ENCODE measurements at places on chromosomes 1 and 21. TPM values are rescaled to one million over a fixed set of nuclear protein-coding genes. Genes with fewer than 3 reads are reported as not detected.

- no peak overlapping the region for H3K27ac ChIP-seq
- H3K27me3 ChIP-seq, result no peaks in the 10 kb centered on the region
- H3K4me3 ChIP-seq, result no peak overlapping the region
Measured at GRCh38 chr1:196723325-196724185, 51.1 kb upstream of the CFHR3 start.

- no peak overlapping the region for H3K4me3 ChIP-seq
- no peak for DNase-seq
- no peaks in the 10 kb centered on the region for H3K36me3 ChIP-seq
- H3K4me1 ChIP-seq, result peaks cover 17% of the 10 kb centered on the region
- H3K27me3 ChIP-seq, result no peaks in the 10 kb centered on the region
Measured at GRCh38 chr1:206742719-206743383, 27.7 kb upstream of the IL19 start.

- no peaks in the 10 kb centered on the region for H3K27me3 ChIP-seq
- H3K36me3 ChIP-seq, result peaks cover 26% of the 10 kb centered on the region
Measured at GRCh38 chr1:53959664-53960250, 13.6 kb downstream of the LRRC42 start.

DNA sequence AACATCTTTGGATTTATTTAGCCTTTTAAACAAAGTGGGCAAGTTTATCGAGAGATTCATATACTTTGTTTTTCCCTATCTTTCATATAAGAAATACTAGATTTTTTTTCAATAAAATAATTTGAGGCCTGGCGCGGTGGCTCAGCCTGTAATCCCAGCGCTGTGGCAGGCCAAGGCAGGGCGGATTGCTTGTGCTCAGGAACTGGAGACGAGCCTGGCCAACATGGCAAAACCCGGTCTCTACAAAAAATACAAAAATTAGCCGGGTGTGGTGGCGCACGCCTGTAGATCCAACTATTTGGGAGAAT, 1.6 kb upstream of the CDC14A start:
- peaks cover 7% of the 10 kb centered on the region for H3K4me1 ChIP-seq
- H3K27ac ChIP-seq, result peak overlapping the region; percentile 97
- no peaks in the 10 kb centered on the region for H3K36me3 ChIP-seq
- peak overlapping the region; percentile 70 for H3K4me3 ChIP-seq
- DNase-seq, result no peak

Gene GJA9
- 0.05 TPM for total RNA-seq

DNA sequence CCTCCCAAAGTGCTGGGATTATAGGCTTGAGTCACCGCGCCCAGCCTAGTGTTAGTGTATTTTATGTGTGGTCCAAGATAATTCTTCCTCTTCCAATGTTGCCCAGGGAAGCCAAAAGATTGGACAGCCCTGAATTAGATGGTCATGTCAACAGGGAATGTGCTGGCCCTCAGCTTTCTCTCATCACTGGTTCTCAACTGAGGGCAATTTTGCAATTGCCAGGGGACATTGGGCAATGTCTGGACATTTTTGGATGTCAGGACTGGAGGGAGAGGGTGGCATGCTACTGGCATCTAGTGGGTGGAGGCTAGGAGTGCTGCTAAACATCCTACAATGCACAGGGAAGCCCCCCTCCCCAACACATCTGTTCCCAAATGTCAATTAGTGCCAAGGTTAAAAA, 95.0 kb downstream of the LAMC2 start:
- no peak overlapping the region for H3K4me3 ChIP-seq
- H3K36me3 ChIP-seq, result no peaks in the 10 kb centered on the region
- no peaks in the 10 kb centered on the region for H3K27me3 ChIP-seq
- no peak overlapping the region for H3K27ac ChIP-seq
- no peaks in the 10 kb centered on the region for H3K4me1 ChIP-seq
- DNase-seq, result no peak

Gene C1QB
- total RNA-seq, result 118 TPM

- H3K4me3 ChIP-seq, result peak within 1 kb of the TSS; percentile 76
- no peaks in the 10 kb centered on the region for H3K36me3 ChIP-seq
- no peak for DNase-seq
- H3K27me3 ChIP-seq, result peaks cover 53% of the 10 kb centered on the region
Measured at GRCh38 chr1:44405031-44405797, at the start of gene RNF220. Gene RNF220 (plus strand): TSS chr1:44405255.

Gene TLCD4
- total RNA-seq, result 1.5 TPM

Gene AIM2
- 3.8 TPM for total RNA-seq

Gene CDK11B
- 16.1 TPM for total RNA-seq

Gene TNFRSF18
- total RNA-seq, result 4.2 TPM

DNA sequence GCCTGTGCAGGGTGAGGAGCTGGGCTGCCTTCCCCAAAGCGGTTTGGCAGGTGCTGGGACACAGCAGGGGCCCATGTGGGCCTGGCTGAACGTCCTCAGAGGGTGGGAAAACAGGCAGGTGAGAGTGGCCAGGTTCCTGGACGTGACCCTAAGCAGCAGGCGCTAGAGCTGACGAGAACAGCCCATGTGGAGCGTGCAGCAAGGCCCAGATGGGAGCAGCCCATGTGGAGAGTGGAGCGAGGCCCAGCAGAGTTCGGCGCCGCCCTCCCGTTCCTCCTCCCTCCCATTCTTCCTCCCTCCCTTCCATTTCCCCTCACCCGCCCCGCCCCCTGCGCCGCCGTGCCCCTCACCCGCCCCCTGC, 314.4 kb upstream of the VAMP3 start:
- no peak overlapping the region for H3K27ac ChIP-seq
- peaks cover 9% of the 10 kb centered on the region for H3K4me1 ChIP-seq
- no peak overlapping the region for H3K4me3 ChIP-seq
- no peak for DNase-seq
- H3K36me3 ChIP-seq, result no peaks in the 10 kb centered on the region

Gene ZYG11A
- total RNA-seq, result 0.90 TPM

Gene PGD
- 72.2 TPM for total RNA-seq
